Activated CD4-positive, CD25-positive, alpha-beta regulatory T cell treated with anti-CD3 and anti-CD28 coated beads, Interleukin-2, amount 50 U/mL, for 72 hours (primary cell): ENCODE measurements at places on chromosomes 7 and 10.

GRCh38 chr7:151047976-151048815 is at the start of gene ASIC3:
TSS of gene ASIC3 (plus strand) at chr7:151048531. CDS start at chr7:151048886, 355 bp downstream.
- no peak for DNase-seq

- no peak for DNase-seq
Observed at GRCh38 chr7:133139801-133140200, 57.9 kb upstream of the CHCHD3 start.

DNA sequence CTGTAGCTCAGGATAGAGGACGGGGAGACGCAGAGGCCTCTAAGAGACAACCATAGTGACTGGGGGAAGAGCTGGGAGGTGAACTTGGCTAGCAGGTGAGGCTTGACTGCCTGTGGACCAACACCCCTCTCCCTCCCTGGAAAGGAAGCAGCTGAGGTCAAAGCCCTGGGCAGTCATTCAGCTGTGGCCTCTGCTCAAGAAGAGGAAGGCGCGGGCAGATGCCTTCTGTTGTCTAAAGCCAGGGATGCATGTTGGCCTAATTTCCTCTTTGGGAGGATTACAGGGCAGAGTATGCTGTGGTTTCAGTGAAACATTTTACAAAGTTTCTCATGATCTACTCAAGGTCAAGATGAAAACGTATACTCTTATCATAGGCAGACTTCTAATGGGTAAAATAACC is 327.1 kb downstream of the PRPF18 start:
- no peak for DNase-seq

- DNase-seq: no peak
Observed at GRCh38 chr10:132329565-132330485, 2.2 kb upstream of the LRRC27 start.

GRCh38 chr10:95552679-95553342 is 8.4 kb downstream of the SORBS1 start:
- no peak for DNase-seq

GRCh38 chr7:2075811-2076210 is 156.9 kb downstream of the MAD1L1 start:
- no peak for DNase-seq

DNA sequence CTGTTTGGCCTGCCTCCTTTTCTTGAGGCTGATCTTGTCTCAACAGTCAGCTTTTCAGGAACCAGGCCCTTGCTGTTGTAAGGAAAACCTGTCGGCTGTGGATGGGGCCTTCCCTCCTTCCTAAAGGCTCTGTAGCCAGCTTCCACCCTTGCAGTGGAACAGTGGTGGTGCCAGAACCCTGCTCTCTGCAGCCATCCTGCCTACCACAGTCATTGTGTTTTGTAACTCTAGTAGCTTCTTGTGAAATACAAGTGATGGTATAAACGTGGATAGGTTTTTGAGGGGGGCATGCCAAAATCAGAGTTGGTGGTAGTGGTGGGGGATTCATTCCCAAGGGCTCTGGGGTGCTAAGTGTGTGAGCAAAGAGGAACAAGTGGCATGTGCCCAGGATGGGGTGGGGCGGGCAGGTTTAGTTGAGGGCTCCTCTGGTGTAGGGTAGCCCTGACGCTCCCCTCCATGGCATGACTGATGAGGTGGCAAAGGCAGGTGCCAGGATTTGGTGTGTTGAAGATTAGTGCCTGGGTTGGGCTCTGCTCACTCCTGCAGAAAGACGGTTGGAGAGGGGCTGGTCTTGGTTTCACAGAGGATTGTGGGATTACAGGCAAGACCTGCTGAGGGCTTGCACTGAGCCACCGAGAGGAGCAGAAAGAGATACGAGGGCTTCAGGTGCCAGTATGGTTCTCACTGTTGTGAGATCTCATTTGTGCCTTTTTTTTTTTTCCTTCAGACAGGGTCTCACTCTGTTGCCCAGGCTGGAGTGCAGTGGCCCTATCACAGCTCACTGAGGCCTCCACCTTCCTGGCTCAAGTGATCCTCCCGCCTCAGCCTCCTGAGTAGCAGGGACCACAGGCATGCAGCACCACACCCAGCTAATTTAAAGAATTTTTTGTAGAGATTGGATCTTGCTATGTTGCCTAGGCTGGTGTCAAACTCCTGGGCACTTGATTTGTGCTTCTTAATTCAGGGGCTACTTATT is 7.4 kb downstream of the TSPAN14 start:
- no peak for DNase-seq

- no peak for DNase-seq
Observed at GRCh38 chr7:134016223-134016941, 110.8 kb upstream of the LRGUK start.

DNA sequence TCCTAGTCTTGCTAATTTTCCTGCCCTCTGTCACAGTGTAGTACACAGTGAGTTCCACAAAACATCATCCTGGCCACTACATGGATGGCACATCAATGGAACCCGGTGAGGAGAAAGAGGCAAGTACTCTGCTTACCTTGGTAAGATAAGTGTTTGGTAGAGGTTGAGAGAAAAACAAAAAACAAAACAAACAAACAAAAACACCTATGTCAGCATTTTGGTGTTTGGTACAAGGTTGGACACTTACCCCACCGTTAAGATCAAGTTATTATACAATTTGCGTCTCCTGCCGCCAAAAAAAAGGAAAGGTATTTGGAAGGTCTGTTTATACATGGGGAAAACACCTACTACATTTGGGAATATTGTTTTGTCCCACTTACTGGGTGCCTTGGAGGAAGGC is 72.7 kb downstream of the ZNF248 start:
- no peak for DNase-seq

DNA sequence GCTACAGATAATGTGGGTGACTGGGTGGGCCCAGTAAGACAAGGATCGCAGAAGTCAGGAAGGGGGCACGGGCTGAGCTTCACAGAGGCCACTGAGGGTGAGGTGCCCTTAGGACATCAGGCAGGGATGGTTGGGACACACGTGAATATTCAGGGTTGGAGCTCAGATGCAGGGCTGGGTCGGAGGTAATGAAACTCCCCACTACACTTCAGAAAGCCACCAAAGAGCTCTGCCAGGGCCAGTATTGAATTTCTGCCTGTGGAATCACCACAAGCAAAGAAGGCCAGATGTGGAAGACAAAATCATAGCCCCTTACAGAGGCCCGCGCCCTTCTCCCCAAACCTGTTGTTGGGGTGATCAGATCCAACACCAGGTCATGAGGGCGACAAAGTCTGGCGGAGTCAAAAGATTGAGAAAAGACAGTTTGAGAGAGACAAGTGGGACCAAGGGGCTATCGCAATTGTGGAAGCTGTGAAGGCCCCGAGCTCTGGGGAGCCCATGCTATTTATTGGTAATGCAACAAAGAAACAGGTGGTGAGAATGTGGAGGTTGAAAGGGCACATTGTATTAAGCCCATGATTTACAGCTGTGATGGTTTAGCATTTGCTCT is 42.4 kb downstream of the STRA8 start:
- no peak for DNase-seq

DNA sequence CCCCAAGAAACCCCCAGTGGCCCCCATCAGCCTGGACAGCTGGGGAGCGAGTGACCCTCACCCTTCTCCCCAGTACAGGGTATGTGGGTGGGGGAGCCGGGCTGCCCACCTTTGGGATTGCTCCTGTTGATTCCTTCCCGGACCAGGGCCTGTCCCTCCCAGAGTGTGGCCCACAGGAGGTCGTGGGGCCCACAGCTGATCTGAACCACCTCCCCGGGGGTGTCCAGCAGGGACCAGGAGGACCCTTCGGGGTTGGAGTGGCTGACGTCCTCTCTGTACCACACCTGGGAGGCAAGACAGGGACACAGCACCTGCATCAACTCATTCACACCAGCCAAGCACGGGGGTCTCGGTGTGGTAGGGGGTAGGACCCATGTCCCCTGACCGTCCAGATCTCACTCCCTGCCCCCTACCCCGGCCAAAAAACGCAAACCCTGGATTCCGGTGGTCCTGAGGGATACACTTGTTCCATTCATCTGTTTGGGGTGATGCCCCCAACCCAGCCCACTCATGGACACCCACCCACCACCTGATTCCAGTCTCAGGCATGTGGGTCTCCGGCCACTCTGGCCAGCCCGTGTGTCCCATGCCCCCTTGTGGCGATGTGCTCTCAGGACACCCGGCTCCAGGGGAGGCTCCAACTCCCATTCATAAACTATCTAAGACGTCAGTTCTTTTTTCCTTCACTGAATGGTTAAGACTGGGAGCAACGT is 10.9 kb downstream of the TECPR1 start:
- no peak for DNase-seq

GRCh38 chr10:79079490-79080355 is 11.0 kb downstream of the ZMIZ1 start:
- no peak for DNase-seq

GRCh38 chr7:19161671-19162070 is 16.4 kb upstream of the FERD3L start:
- DNase-seq: no peak

- no peak for DNase-seq
Observed at GRCh38 chr10:6297951-6298381, 95.2 kb downstream of the PFKFB3 start.

GRCh38 chr7:4707217-4707741 is 25.2 kb downstream of the FOXK1 start:
- no peak for DNase-seq

GRCh38 chr7:102044984-102045673 is 227.7 kb downstream of the CUX1 start:
- no peak for DNase-seq

GRCh38 chr7:138303230-138304070 is 156.6 kb upstream of the TRIM24 start:
- DNase-seq: no peak

DNA sequence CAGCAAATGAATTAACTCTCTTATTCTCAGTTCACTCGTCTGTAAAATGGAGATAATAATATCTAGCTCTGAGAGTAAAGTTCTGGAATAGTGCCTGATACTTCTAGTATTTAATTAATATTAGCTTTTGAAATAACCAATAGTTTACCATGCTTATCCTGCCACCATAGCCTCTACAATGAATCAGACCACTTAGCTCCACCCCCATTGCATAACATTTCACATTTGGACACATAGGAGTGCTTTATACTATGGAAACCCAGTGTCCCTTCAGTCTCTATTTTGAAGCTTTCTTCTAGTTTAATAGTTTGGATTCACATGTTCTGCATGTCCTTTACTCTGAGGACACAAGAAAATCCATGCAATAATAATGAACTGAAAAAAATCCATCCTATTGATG is 427.3 kb upstream of the C7orf33 start:
- no peak for DNase-seq

DNA sequence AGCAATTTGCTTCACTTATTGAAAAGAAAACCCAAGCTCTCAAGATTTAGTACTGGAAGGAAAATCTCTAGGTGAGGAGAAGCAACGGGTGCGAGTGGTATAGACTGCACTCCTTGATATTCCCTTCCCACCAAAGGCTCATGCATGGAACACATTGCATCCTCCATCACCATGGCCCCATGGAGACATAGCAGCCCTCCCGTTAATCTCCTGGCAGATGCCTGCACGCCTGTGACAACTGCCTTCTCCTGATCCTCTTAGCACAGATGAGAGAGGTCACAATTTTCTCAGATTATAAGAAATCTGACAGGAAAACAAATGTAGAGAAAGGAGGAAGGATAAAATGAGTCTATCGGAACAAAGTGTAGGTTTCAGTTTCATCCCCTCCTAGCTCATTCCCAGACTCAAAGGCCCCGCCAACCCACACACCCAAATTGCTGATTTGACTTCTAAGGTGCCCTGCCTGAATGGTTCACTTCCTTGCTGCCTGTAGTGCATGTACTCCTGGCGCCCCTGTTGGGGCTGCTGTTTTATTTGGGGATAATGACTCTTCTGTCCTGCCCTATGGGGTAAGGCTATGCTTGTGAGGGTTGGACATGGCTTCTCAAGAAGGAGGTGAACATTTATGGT is 50.0 kb downstream of the PLXNA4 start:
- no peak for DNase-seq

- DNase-seq: no peak
Observed at GRCh38 chr7:118142012-118142411, 42.0 kb upstream of the LSM8 start.

DNA sequence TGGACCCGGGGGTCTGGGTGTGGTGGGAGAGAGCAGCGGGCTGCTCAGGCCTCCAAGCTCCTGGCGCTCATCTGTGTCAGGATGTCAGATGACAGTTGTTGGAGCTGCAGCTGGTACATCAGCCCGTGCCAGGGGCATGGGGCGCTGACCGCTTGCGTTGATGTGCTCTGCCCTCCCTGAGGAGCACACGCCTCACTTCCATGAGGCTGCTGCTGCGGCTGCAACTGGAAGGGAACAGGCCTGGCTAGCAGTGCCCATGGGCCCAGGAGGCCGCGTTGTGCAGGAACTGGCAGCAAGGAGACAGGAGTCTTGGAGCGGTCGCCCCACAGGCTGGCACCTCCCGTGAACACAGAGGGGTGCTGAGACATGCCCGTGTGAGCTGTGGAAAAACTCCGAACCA is 361.3 kb upstream of the MKI67 start:
- DNase-seq: no peak

DNA sequence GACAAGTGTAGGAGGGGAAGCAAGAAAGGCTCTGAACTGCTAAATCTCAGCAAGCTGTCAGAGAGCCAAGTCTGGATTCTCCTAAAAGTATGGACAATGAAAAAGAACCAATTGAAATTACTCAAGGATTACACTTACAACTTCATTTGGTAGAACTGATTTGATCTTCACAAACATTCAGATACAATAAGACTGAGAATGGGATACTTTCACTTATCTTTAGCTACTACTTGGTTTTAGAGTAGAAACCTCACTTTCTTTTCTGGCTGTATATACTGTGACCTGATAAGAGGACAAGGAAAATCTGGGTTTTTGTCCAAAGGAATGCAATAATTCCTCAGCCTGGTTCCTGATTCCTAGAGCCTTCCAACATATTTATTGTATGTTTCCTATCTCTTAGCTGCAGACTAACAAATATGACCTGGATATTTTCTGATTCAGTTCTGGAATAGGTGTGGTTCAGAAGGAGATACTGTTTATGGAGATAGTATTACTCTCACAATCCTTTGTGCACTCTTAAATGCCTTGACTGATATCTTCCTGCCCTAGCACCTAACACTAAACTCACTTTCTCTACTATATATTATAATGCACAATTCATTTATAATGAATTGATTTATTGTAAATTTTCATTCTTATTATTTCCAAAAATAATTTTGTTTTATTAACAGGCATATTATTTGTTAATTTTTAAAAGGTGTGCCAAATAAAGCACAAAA is 7.3 kb downstream of the SEMA3A start:
- DNase-seq: no peak

DNA sequence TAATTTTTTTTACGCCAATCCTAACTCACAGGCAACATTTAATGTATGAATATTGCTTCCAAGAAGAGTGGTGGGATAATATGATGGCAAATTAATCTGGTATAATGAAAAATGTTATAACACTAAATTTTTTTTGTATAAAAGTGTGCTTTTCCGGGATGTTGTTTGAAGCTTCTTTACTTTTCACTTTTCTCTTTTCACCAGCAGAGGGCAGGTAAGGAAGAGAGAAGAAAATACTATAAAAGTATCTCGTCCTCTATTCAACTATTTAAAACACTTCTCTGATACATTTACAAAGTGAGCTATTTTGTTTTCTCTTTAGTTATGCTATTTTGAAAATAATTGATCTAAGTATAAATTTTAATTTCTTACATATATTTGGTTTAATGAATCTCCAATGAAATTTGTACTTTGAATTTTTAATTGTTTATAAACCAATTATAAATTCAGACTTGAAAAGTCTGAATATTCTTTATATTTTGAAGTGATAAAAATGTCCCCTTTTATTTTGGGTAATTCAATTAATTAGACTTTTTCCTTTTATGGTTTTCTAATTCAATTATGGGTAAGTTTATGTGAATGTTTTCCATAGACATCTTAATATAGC is 20.7 kb upstream of the CFTR start:
- no peak for DNase-seq
